ENCODE measurements at places on chromosomes 3 and 15. TPM values are rescaled to one million over a fixed set of nuclear protein-coding genes. Genes with fewer than 3 reads are reported as not detected.

DNA sequence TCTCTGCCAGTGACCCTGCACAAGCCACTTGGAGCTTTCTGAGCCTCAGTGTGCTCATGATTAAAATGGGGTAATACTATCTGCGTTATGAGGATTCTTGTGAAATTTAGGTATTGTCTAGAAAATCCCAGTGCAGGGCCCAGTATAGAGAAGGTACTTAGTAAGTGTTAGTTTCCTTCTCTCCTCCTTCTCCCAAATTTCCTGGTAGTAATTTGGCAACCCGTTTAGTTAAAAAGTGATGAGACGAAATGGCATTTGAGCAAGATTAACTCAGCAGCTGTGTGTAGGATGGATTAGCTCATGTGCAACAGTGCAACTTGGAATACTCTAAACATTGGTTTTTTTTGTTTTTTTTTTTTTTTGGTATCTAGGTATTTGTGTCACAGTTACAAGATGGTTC, 84.6 kb downstream of the SLCO3A1 start:
- H3K27ac ChIP-seq = no peak overlapping the region
- no peaks in the 10 kb centered on the region for H3K36me3 ChIP-seq
- no peaks in the 10 kb centered on the region for H3K27me3 ChIP-seq
- no peak overlapping the region for H3K4me3 ChIP-seq
- H3K4me1 ChIP-seq = peaks cover 9% of the 10 kb centered on the region

DNA sequence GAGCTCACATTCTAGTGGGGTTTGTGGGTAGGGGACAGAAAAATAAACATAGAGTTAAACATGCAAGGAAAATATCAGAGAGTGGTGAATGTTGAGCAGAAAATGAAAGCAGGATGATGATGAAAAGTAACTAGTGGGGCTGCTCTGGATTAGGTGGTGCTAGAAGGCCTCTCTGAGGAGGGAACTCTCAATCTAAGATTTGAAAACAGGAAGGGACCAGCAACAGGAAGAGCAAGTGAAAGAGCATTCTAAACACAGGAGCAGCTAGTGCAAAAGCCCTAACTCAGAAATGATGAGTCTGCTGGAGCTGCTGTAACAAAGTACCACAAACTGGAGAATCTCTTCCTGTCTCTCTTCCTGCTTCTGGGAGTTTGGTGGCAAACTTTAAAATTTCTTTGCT, 468.6 kb upstream of the AGTR1 start:
- H3K27ac ChIP-seq = no peak overlapping the region
- no peaks in the 10 kb centered on the region for H3K27me3 ChIP-seq
- no peaks in the 10 kb centered on the region for H3K4me1 ChIP-seq
- H3K36me3 ChIP-seq = no peaks in the 10 kb centered on the region

Gene TTLL13
- not detected for total RNA-seq

DNA sequence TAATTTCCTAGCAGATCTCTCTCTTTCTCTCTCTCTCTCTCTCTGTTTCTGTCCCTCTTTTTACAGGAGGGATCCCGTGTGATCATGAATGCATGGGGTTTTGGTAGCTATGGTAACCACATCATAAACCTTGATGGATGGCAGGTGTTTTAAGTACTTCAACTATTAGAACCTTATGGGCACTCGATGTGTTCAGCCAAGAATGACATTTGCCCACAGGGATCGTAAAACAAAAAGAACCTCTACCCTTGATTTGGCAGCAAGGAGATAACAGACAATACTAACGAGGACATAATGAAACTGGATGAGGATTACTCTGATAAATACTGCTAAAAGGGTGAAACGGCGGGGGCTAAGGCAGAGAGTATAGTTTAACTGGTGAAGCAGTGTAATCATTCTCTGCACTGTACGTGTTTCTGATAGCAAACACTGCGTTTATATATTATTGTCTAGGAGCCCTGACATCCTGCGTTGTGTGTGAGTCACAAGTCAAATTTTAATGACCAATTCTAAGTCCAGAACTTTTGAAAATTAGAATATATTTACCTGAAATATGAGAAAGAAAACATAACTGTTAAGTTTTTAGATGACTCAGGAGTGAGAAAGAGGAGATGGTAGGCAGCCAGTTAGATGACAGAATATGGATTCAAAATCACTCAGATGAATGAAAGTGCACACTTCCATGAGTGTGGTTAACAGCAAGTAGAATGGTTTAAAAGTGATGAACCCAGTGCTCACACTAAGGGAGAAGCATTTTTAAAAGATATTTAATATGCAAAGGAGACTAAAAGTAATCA, 80.3 kb downstream of the OTOL1 start:
- DNase-seq = no peak
- H3K36me3 ChIP-seq = no peaks in the 10 kb centered on the region
- H3K27ac ChIP-seq = no peak overlapping the region
- no peak overlapping the region for H3K4me3 ChIP-seq

Gene PP2D1
- not detected for total RNA-seq

DNA sequence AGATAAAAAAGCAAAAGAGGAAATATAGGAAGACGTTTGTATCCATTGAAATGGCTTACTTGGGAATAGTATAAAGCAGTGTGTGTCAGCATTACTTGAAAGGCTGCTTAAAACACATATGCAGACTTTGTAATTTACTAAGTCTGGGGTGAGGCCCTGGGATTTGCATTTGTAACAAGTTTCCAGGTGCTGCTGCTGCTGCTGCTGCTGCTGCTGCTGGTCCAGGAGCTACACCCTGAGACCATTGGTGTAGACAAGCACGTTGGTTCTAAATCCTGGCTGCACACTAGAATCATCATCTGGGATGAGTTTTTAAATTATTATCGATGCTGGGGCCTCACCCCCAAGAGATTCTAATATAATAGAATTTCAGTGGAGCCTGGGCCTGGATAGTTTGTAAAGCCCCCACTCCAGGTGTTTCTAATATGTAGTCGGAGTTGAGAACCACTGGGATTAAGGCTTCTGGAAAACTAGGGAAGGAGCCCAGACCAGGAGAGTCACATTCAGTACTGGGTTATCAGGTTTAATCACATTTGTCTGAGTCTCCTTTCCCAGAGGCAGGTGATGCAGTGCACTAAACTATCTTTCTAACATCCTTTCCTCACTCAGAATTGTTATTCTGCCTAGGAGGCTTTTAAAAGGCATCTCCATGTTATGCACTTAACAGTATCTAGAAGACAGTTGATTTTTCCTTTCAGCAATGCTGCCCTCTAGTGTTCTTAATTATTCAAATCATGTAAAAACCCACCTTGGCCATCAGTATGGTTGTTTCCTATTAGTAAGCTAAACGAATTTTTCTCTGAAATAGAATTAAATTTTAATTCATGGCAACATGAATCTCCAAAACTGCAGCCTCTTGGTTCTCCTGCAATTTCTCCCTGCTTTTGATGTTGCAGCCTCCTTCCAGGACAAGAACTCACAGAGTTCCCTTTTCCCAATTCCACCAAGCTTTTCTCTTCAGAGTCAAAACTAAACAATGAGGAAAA, 45.4 kb downstream of the SSR3 start:
- H3K36me3 ChIP-seq = no peaks in the 10 kb centered on the region
- H3K27ac ChIP-seq = no peak overlapping the region
- no peaks in the 10 kb centered on the region for H3K4me1 ChIP-seq
- no peak overlapping the region for H3K4me3 ChIP-seq
- no peak for DNase-seq

All from gastrocnemius medialis (tissue), 4 donors.